ENCODE measurements at places on chromosomes 1 and 21.

- DNase-seq: no peak
Observed at GRCh38 chr1:171988243-171988885, 147.1 kb downstream of the DNM3 start.

GRCh38 chr21:41926807-41927171 is 27.0 kb downstream of the C2CD2 start:
- DNase-seq: no peak

DNA sequence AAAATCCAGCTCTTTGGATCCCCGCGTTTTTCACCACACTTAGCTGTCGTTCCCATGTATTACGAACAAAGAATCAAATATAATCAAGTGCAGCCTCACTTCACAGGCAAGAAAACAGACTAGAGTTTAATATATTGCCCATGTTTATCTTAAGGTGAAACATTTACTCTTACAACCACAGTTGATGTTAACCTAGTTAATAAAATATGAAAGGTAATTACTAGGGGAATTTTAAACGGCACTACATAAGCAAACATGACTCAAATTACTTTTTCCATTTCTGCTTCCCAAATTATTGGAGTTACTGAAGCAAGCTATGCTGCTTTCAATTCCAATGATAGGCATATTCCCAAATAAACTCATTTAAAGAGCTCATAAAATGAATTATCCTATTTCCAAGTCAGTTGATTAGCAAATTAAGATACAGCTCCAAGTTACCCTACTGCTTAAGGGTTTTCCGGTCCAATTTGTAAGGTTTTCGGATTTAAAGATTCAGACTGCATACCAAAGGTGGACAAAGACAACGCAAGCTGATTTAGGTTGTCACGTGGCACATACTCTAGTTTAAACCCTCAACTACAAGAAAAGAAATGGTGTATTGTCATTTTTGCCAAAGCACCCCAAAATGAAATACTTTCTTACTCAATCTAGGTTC is 5.9 kb downstream of the COX20 start:
- DNase-seq: no peak

DNA sequence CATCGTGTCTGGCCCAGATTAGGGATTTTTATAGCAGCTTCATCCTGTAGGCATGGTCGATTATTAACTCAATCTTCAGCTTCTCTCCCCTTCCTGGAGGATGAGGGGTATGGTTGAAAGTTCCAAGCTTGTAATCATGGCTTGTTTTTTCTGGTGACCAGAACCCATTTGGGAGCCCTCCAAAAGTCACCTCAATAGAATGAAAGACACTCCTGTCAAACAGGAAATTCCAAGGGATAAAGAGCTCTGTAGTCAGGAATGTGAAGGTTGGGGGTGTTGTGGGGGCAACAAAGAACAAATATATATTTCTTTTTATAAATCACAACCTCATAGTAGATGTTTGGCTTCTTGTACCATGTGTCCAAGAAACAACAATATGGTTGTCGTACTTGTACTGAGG is 212.7 kb upstream of the ESRRG start:
- DNase-seq: no peak

- DNase-seq: no peak
Observed at GRCh38 chr1:181064011-181064623, 24.4 kb upstream of the IER5 start.

- DNase-seq: no peak
Observed at GRCh38 chr1:184194236-184194635, 142.7 kb downstream of the TSEN15 start.

DNA sequence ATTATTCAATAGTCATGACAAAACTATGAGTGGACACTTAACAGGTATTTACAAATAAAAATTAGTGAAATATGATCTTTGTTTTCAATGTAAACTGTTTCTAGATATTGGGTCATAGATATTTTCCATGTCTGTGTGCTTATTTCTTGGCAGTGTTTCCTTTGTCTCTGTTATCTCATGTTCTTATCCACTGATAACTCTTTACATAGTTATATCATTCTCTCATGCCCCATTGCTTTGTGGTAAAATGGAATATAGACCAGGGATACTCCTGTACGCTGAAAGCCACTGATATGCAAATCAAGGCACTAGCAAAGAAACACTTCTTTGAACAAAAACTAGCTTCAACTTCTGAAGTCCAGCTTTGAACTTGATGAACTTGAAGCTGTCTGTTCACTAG is 113.1 kb downstream of the ITSN1 start:
- no peak for DNase-seq

DNA sequence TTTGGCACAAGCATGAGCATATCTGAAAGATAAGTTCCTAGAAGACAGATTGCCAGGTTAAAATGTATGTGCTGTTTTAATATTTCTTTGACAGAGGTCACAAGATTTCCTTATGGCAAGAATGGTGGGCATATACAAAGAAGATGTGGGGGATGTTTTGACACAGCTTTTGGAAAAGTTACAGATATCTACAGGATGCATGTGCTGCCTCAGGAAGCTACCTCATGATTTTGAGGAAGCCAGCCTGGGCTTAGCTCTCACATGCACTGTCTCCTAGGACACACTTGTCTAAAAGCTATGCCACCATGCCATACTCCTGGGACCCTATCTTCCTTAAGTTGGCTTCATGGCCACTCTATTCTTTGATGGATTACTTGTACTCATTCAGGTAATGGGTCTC is 99.9 kb downstream of the C1orf94 start:
- no peak for DNase-seq

GRCh38 chr1:218872026-218872425 is 301.7 kb upstream of the LYPLAL1 start:
- DNase-seq: no peak

GRCh38 chr1:12485231-12486058 is 132.6 kb downstream of the DHRS3 start:
- DNase-seq: no peak

DNA sequence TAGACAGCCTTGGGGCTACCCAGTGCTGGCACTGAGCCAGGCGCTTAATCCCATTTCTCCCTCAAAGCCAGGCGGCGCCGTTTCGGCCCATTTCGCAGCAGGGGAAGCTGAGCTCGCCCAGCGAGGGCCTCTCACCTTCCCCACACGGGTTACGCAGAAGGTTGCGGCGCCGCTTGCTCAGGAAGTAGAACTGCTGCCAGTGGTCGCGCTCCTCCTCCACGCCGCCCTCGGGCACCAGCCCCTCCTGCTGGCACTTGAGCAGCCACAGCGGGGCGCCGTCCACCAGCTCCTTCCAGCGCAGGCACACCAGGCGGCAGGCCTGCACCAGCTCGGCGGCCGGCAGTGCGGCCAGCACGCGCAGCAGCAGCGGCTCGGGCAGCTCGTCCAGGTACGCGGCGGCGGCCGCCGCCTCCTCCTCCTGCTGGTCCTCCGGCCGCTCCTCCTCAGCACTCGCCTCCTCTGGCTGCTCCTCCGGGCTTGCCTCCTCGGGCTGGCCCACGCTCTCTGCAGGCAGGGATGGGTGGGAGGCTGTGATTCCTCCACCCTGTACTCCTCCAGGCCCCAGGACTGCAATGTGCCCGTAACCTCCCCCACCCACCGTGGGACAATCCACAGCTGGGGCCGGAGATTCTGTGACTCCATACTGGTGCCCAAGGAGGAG is 3.8 kb downstream of the FBXO2 start:
- no peak for DNase-seq

- no peak for DNase-seq
Observed at GRCh38 chr1:89698624-89699023, 65.7 kb downstream of the LRRC8C start.

DNA sequence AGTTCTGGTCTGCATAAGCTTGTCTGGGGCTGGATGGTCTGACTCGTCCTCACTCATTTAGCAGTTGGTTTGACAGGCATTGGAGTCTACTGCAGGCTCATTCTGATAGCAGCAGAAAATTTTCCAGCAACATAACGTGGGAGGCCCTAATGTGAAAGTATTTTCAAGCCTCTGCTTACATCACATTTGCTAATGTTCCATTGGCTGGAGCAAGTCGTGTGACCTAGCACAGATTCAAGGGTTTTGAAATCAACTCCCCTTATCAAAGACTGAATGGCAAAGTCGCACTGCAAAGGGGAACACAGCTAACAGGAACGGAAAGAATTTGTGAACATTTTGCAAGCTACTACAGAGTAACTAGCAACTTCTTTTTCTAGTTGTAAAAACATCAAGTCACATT is 2.3 kb upstream of the USH2A start:
- no peak for DNase-seq

DNA sequence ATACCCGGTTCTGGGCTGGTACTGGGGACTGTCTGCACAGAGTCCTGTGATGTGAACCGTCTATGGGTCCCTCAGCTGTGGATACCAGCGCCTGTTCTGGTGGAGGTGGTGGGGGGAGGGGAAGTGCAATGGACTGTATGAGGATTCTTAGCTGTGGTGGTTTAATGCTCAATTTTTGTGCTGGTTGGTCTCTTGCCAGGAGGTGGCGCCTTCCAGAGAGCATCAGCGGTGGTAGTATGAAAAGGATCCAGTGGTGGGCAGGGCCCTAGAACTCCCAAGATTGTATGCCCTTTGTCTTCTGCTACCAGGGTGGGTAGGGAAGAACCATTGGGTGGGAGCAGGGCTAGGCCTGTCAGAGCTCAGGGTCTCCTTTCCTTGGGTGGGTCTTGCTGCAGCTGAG is 89.4 kb upstream of the B3GALT2 start:
- no peak for DNase-seq

- DNase-seq: no peak
Observed at GRCh38 chr1:119467219-119467618, 39.8 kb upstream of the HSD3B1 start.

GRCh38 chr1:152449661-152450060 is 35.6 kb upstream of the CRNN start:
- no peak for DNase-seq

- DNase-seq: no peak
Observed at GRCh38 chr1:198649968-198650338, 11.1 kb downstream of the PTPRC start.

DNA sequence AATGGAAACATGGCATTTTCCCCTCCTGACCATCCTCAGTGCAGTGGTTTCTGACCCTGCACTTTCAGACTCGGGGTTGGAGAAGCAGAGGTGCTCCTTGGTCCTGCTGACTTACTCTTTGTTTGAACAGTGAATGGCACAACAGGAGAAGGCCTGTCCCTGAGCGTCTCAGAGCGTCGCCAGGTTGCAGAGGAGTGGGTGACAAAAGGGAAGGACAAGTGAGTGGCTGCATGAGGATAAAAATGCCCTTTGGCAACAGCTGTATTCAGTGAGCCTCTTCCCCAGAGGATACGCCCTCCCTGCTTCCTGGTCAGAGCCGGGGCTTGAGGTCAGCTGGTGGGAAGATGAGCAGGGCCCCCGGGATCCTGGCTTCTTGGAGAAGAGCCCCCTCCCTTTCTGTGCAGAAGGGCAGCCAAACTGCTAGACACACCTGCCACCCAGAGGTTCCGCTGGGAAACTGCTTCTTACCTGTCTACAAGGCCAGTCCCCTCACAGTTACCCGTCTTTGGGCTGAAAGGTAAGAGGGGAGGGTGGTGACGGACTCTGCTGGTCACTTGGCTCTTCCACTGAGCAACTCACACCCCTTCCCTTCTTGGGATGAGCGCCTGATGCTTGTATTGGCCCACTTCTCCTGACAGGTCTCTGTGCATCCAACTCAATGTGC is 16.6 kb downstream of the NPL start:
- DNase-seq: no peak

DNA sequence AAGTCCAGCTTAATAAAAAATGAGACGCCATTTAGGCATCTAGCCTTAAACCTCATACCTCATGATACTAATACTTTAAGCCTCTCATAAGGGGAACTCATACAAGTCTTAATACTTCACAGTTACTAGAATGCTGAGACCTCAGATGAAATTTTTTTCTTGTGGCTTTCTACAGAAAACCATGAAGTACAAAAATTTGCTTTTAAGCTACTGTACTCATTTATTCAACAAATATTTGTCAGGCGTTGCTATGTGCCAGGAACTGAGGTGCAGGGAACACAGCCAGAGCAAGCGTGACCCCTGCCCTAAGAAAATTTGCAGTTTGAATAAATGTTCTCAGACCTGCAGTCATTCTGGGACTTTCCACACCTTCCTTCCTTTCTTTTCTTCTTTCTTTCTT is 150.6 kb downstream of the MRPL39 start:
- DNase-seq: no peak

DNA sequence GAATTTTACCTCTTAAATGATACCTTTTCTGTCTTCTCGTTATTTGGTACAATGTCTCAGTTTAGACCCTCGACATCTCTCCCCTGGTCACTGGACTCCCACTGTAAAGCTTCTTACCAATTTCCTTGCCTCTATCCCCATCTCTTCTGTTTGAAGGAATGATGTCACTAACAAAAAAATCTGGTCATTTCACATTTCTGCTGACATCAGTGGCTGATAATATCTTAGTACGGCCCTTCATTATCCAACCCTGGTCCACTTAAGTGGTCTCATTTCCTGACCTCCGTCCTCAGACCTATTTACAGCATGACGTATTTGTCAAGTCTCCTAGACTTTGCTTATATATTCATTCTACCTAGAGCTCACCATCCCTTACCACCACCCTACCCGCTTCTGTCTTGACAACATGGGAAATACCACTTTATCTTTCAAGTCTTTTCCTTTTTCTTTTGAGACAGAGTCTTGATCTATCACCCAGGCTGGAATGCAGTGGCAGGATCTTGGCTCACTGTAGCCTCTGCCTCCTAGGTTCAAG is 60.9 kb downstream of the C1orf21 start:
- DNase-seq: no peak

DNA sequence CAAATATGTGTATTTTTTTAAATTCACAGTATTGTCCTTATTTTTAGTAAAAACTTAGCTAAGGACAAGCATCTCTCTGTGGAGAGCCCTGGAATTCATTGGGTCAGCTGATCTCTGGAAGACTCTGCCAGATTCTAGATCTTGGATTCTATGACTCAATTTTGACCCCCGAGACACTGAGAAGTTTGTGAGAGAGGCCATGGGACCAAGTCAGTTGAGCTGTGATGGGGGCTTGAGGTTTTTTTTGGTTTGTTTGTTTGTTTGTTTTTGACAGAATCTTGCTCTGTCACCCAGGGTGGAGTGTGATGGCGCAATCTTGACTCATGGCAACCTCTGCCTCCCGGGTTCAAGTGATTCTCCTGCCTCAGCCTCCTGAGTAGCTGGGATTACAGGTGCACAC is 13.5 kb downstream of the SHISA4 start:
- no peak for DNase-seq

DNA sequence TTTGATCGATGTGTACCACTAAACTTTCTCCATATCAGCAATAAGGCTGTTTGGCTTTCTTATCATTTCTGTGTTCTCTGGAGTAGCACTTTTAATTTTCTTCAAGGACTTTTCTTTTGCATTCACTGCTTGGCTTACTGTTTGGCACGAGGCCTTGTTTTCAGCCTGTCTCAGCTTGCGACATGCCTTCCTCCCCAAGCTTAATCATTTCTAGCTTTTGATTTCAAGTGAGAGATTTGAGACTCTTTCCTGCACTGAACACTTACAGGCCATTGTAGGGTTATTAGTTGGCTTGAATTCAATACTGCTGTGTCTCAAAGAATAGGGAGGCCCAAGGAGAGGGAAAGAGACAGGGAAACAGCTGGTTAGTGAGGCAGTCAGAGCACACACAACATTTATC is 120.6 kb upstream of the KCND3 start:
- DNase-seq: no peak

DNA sequence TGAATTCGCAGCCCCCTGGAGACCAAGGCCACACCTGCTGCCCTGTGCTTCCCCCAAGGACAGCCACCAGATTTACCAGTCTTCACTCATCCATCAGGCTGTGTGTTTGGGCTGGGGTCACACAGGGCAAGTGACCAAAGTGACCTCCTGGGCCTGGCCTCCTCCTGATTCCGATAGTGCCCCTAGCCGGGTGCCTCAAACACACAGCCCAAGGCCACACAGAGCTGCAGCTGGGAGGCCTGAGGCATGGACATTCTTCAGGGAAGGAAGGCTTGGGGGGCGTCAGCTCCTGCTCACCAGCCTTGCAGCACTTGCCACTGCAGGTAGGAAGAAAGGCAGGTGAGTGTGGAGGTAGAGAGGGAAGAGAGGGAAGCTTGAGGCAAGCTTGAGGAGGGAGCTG is 181.3 kb downstream of the RUNX1 start:
- DNase-seq: no peak

All from SW 1271 (cell line).